ENCODE measurements at places on chromosomes 5 and 9.

DNA sequence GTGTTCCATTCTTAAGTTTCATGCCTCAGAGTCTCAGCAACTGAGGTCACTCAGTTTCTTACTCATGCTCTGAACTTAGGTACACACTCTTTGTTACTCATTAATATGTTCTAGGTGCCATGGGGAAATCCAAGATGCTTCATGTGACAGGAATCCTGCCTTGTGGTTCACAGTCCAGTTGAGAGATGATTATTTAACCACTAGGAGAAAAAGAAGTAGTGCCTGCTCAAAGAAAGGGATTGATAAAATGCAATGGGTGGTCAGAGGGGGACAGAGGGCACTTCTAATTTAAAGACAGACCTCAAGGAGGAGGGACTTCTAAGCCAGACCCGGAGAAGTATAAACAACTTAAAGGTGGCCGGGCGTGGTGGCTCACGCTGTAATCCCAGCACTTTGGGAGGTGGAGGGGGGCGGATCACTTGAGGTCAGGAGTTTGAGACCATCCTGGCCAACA is 69.0 kb downstream of the UGCG start:
- DNase-seq, result no peak
- H3K36me3 ChIP-seq, result no peaks in the 10 kb centered on the region
- peak overlapping the region; percentile 60 for H3K27ac ChIP-seq
- peaks cover 25% of the 10 kb centered on the region for H3K4me1 ChIP-seq

GRCh38 chr5:115616472-115616871 is 9.4 kb downstream of the TMED7 start:
- H3K36me3 ChIP-seq, result peaks cover 25% of the 10 kb centered on the region
- no peak overlapping the region for H3K27ac ChIP-seq
- H3K4me3 ChIP-seq, result no peak overlapping the region

DNA sequence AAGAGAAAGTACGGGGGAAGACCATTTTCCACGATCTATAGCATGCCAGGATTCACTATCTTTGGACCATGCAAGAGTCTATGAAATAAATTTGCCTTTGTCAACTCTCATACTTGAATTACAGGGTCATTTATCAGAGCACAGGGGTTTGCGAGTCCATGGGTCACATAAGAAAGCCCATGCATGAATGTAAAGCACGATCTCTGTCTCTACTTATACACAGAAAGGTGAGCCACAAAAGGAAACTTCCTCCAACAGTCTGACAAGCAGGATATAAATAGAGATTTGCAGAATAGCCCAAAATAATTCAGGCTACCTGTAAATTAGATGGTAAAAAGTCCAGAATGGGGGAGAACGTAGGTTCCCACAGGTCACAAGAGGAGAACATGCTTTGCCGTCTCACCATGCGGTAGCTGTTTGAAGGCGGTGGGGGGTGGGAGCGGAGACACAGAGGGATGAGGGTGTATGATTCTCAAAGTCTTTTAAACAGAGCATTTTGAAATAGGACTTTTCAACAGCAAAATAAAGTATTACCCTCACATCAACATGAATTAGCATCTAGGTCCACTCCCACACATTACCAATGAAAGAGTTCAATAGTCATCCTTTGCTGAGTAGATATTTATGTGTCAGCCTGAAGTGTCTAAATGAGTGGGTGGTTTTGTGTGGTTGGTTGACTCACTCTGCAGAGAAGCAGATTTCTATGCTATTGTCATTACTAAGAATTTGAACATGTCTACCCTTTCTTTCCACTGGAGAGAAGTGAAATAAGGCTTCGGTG is 279.7 kb downstream of the EBF1 start:
- H3K4me3 ChIP-seq, result no peak overlapping the region
- H3K27ac ChIP-seq, result no peak overlapping the region

GRCh38 chr9:83474631-83475030 is 63.6 kb downstream of the FRMD3 start:
- peaks cover 11% of the 10 kb centered on the region for H3K4me1 ChIP-seq
- peaks cover 2% of the 10 kb centered on the region for H3K27me3 ChIP-seq
- peaks cover 2% of the 10 kb centered on the region for H3K36me3 ChIP-seq
- H3K4me3 ChIP-seq, result no peak overlapping the region
- H3K27ac ChIP-seq, result no peak overlapping the region

DNA sequence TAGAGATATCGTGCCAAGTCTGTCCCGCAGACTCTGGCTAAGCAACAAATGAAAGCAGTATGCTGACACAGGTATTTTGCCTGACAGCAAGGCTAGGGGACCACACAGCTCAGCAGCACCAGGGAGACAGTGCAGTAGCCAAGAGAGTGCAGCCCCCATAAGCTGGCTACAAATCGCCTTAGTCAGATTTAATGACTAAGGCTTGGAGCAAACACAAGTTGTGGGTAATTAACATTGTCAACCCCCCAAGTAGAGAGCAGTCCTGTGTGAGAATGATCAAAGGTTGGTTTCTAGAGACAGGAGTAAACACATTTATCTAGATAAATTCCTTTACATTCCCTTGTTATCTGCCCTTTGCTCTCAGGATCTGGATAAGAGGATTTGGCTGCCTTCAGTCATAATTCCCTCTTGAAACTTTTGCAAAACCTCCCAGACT is 1434.5 kb upstream of the CDH6 start:
- no peak overlapping the region for H3K27ac ChIP-seq
- H3K36me3 ChIP-seq, result no peaks in the 10 kb centered on the region
- no peak overlapping the region for H3K4me3 ChIP-seq

DNA sequence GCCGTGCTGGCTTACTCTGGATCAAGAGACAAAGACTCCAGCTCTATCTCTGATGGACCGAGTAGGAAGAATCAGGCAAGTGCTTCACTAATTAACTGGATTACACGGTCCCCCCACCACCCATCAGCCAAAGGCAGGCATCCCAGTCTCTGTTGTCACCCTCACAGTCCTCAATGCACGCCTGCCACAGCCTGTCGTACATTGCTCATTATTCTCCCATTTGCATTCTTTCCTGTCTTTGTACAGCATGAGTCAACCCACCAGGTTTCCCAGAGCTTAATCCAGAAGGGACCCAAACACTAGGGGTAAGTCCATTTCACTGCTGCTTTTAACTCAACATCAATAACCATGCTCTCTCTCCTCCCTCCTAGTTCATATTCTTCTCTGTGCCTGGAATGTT is 44.4 kb downstream of the PCA3 start:
- H3K4me3 ChIP-seq, result no peak overlapping the region
- H3K4me1 ChIP-seq, result no peaks in the 10 kb centered on the region
- DNase-seq, result no peak
- no peaks in the 10 kb centered on the region for H3K36me3 ChIP-seq

DNA sequence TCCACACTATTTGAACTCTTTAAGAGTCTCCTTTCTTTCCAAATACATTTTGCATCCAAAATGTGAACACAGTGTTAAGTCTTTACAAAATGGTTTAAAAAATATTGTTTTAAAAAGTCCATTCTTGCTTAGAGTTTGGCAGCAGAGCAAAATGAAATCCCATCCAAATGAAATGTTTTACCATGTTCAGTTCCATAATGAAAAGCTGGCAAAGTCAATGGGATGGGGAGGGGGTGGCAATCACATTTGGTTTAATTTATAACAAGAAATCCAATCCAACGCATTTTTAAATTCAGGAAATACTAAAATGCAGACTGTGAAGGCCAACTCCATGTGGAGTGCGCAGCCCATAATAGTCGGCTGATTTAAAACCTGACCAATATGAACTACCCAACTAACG is 39.4 kb downstream of the MRPL36 start:
- H3K36me3 ChIP-seq, result no peaks in the 10 kb centered on the region
- H3K4me1 ChIP-seq, result peaks cover 2% of the 10 kb centered on the region
- DNase-seq, result no peak
- no peak overlapping the region for H3K4me3 ChIP-seq
- H3K27me3 ChIP-seq, result peaks cover 29% of the 10 kb centered on the region
- no peak overlapping the region for H3K27ac ChIP-seq

- H3K36me3 ChIP-seq, result peaks cover 4% of the 10 kb centered on the region
- no peaks in the 10 kb centered on the region for H3K27me3 ChIP-seq
- peaks cover 13% of the 10 kb centered on the region for H3K4me1 ChIP-seq
- no peak overlapping the region for H3K4me3 ChIP-seq
Observed at GRCh38 chr9:127078988-127079387, 43.4 kb downstream of the ANGPTL2 start.

All from chondrocyte (in vitro differentiated cells).